ENCODE measurements at places on chromosomes 6 and 20.

- DNase-seq = no peak
Observed at GRCh38 chr20:11426948-11427347, 490.7 kb upstream of the BTBD3 start.

DNA sequence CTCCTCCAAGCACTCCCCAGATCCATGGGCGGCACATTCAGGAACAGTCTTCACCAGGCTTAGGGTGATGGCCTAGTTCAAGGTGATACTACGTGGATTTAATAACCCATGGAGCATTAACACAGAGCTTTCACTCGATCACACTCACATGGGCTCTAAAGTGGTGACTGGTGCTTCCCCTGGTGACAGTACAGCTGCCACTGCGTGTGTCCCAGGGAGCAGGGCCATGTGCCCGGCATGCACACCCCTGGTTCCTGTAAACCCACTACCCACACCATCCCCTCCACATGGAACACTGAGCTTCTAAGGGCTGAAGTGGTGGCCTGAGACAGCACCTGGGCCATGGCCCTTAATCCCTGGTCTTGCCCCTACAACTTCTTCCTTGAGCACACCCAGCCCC is 27.8 kb upstream of the APMAP start:
- no peak for DNase-seq

DNA sequence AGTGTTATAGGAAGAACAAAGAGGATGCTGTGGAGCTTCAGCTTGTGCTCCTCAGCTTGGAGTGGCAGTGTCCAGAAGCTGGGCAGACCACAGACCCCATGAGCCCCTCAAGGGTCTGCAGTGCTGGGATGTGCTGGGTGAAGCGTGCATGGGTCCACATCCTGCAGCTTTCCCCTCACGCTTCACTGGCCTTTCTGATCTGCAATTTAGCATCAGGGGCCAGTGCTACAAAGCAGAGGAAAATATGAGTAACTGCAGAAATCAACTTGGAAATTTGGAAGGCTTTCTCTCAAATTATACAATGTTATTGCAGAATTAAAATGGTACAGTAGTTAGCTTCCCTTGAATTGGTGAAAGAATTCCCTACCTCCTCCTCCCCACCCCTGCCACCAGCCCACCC is 10.1 kb downstream of the SLC17A4 start:
- DNase-seq = no peak

- DNase-seq = no peak
Observed at GRCh38 chr6:159062976-159063375, 18.2 kb upstream of the TAGAP start.

DNA sequence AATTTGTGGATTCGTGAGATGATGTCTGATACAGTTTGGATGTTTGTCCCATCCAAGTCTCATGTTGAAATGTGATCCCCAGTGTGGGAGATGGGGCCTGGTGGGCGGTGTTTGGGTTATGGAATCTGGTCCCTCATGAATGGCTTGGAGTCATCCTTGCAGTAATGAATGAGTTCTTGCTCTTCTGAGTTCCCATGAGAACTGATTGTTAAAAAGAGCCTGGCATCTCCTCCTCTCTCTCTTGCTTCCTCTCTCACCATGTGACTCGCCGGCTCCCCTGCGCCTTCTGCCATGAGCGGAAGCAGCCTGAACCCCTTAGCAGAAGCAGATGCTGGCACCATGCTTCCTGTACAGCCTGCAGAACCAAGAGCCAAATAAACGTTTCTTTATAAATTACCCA is 30.5 kb upstream of the RPP40 start:
- no peak for DNase-seq

DNA sequence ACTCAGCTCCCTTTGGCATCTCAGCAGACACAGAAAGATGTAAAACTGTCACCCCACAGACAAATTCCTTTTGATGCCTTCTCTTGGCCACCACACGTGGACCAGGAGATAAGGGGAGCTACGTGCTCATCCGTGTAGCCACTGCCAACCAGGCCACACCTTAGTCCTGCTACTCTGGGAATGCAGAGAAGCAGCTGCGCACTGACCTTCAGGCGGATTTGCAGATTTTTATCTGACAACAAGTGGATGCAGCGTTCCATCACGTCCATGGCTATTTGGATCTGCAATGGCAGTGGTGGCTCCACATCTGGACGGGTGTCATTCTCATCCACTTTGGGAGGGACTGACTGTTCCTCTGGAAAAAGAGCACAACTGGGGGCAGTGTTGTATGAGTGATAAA is 30.8 kb downstream of the TTI1 start:
- no peak for DNase-seq

DNA sequence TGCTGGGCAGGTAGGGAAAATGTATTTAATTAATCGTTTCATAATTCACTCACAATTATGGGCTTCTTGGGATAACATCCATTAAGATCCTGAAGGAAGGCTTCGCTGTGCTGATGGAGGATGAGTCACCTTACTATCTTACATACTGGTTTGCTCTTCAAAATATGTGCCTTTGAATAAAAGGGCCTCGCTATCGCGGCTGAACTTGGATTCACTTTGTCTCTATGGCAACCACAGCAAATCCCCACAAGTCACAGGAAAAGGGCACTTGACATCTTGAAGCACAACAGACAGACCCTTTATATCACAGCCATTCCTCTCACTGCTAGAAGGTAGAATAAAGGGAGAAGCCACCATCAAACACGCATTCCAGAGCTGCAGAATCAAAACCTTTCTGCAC is 141.3 kb upstream of the MYLIP start:
- no peak for DNase-seq

GRCh38 chr6:139967497-139967896 is 593.0 kb upstream of the CITED2 start:
- DNase-seq = no peak

DNA sequence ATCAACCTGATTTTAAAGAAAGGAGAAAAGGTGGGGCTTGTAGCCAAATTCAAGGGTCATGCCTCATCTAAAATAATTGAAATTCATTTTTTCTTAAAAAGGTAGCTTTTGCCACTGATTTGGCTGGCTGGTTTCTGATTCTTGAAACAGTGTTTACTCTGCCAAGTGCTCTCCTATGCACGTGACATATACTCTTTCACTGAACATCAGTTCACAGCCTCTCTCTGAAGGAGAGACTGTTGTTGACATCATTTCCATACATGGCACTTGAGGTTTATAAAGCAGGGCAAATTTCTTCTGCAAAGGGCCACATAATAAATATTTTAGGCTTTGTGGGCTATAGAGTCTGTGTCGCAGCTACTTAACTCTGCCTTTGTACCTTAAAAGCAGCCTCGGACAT is 40.4 kb upstream of the DOK5 start:
- DNase-seq = no peak
